ENCODE measurements at places on chromosomes 1 and 21.

DNA sequence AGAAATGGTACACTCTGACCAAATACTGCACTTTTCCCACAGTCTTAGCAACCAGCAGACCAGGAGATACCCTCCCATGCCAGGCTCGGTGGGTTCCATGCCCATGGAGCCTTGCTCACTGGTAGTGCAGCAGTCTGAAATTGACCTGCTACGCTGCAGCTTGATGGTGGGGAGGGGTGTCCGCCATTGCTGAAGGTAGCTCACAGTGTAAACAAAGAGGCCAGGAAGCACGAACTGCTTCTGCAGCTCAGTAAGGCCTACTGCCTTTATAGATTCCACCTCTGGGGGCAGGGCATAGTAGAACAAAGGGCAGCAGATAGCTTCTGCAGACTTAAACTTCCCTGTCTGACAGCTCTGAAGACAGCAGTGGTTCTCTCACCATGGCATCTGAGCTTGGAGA lies 12.3 kb upstream of the IFI44L start:
- DNase-seq = no peak

- no peak for DNase-seq
Measured at GRCh38 chr1:117167402-117167801, 43.3 kb downstream of the VTCN1 start.

DNA sequence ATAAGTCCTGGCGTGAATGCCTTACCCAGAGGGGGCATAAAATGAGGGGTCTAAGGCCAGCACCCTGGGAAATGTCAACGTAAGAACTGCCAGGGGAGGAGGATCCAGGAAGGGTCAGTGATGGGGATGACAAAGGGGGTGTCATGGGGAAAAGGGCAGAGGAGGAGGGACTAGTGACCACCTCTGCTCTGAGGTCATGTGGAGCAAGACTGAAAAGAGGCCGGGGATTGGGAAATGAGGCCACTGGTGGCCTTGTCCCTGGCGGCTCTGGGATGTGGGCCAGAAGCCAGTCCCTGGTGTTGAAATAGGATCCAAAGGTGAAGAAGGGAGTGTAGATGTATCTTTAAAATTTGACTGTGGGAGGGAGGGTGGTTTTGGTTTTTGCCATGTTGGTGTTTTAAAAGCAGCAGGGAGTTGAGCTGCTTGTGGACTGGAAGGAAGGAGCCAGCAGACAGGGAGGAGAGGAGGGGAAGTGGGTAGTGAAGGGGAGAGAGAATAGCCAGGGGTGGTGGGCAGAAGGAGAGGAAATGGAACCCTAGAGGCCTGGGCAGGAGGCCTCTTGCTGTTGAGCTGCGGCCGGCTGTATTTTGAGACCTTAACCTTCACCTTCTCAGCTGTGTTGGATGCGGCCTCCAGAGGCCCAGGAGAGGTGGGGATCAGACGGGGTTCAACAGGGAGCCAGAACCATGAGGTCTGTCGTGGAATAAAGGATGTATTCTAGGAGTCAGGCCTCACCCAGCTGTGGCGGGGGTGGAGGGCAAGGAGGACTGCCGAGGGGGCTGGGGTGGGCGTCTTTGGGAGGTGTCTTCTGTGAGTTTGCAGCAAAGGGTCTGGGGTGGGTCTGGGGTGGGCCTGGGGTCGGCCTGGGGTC lies 92.5 kb downstream of the DHRS3 start:
- DNase-seq = no peak

GRCh38 chr1:93608187-93609109 lies 73.2 kb downstream of the BCAR3 start:
- no peak for DNase-seq

DNA sequence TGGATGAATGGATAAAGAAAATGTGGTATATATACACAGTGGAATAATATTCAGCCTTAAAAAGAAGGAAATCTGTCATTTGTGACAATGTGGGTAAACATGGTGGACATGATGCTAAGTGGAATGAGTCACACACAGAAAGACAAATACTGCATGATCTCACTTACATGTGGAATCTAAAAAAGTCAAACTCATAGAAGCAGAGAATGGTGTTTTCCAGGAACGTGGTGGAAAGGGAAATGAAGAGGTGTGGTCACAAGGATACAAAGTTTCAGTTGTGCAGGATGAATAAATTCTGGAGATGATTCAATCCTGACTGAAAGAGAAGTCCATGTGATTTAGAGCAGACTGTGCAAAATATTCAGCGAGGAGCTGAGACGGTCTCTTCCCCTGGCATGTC lies 56.6 kb downstream of the RYR2 start:
- DNase-seq = no peak
